ENCODE measurements at places on chromosomes 5 and 9.

GRCh38 chr5:31574772-31575171 is 42.7 kb downstream of the C5orf22 start:
- no peak for DNase-seq

DNA sequence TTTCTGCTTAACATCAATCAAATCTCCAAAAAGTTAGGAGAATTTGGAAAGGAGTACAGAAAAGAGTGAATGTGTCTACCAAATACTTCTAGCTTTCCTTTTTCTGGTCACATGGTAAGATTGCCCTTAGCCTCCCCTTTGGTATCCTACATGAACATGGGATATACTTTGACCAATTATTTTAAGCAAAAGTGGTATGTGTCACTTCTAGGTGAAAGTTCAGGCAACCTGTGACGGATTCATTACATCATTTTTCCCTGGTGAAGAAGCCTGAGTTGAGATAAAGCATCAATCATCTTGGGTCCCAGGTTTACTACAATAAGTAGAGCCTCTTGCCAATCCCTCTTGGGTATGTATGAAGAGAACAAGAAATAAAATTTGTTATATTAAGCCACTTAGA is 419.2 kb downstream of the PDE4D start:
- no peak for DNase-seq

DNA sequence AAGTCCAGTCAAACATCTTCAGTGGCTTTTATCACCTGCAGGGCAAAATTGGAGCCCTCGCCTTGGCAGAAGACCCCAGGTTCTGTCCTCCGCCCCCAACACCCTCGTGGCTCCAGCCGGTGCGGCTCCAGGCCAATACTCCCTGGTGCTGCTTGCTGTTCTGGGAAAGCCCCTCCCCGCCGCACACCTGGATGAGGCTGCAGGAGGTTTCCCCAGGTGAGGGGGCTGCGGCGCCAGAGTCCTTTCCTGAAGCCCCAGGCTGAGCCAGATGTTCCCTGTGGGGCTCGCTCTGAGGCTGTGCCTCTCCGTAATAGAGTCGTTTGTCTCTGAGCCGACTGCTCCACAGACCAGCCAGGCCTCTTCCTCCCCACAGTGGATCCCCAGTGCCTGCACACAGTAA is 375.4 kb upstream of the IRX1 start:
- DNase-seq = no peak

GRCh38 chr9:103068753-103069152 is 73.6 kb downstream of the CYLC2 start:
- DNase-seq = no peak

DNA sequence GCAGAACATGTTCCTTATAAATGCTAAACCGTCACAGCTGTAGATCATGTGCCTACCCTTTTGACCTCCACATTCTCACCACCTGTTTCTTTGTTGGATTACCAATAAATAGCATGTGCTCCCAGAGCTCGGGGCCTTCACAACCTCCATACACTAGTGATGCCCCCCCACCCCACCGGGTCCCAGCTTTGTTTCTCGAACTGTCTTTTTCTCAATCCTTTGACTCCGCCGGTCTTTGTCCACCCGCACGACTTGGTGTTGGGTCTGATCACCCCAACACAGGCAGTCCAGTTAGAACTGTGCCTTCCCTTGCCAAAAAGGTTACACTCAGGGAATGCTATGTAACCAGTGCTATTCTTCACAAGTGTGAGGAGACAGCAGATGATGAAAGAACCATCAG is 485.9 kb upstream of the C9orf72 start:
- no peak for DNase-seq

DNA sequence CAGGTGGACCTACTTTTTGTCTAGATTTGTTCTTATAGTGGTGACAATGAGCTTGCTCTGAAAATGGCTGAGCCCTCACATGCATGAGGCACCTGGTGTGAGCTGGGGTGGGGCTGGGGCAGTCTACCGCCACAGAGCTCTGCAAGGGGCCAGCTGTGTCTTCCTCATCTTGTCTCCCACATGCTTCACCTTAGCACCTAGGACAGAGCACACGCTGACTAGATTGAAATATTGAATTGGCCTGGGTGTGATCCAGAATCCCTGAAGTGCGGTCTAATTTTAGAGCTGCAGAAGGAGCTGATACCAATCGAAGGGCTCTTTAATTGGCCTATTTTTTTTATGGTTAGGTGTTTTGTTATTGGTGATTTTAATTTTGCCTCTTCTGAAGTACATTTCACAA is 126.1 kb upstream of the NFIB start:
- no peak for DNase-seq

- no peak for DNase-seq
Measured at GRCh38 chr5:34803974-34804732, 34.8 kb upstream of the TTC23L start.

DNA sequence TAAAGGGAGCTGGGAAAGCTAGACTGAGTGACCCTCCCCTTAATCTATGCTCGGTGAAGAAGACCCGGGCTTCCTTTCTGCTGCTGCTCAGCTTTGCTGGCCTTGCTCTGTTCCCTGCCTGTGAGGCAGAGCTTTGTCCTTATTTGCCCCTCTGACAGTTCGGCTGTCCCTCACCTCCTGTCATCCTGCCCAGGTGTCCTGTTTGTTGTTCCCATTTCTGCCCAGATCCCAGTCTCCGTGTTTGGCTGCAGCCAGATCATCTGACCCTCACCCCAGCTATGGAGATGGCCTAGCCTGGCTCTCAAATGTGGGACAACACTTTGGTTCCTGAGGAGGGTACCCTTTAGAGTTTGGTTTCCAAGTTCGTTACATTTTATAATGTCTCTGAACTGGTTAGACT is 20.2 kb downstream of the OTULIN start:
- no peak for DNase-seq
